Stimulated activated CD4-positive, alpha-beta T cell treated with anti-CD3 and anti-CD28 coated beads, Interleukin-12 subunit alpha, Interleukin-12 subunit beta, amount 100 ng/mL, for 48 hours (primary cell): ENCODE measurements at places on chromosomes 1 and 21.
A peak's percentile ranks its signal among the peaks of the same experiment; 100 is the strongest.

GRCh38 chr1:48471691-48472576 lies at the start of gene SPATA6:
SPATA6 (minus strand) TSS chr1:48472204; CDS start chr1:48472008, 196 bp downstream.
- DNase-seq: peak; percentile 96

- no peak for DNase-seq
These were observed 1493.7 kb downstream of the AMY1C start for GRCh38 chr1:105243411-105243810.

- no peak for DNase-seq
These were observed 120.4 kb downstream of the SPATA46 start for GRCh38 chr1:162256287-162256686.

DNA sequence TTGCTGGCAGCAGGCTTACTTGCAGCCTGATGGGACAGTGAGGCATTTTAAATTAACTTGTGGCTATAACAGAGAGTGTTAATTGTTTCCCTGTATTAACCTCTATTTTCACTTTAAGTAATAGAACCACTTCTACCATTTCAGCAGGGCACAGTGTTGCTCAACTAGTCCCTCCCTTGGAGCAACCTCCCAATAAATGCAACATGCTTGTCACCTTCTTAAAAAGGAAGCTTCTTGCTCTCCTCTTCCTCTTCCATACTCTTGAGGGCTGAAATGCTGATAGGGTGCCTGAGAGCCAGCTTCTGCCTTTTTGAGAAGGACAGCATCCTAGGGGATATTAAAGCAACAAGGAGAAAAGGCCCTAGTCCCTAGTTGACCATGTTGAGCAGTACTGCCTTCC lies 52.1 kb downstream of the C4BPA start:
- no peak for DNase-seq
